ENCODE measurements at places on chromosomes 11 and 22.

DNA sequence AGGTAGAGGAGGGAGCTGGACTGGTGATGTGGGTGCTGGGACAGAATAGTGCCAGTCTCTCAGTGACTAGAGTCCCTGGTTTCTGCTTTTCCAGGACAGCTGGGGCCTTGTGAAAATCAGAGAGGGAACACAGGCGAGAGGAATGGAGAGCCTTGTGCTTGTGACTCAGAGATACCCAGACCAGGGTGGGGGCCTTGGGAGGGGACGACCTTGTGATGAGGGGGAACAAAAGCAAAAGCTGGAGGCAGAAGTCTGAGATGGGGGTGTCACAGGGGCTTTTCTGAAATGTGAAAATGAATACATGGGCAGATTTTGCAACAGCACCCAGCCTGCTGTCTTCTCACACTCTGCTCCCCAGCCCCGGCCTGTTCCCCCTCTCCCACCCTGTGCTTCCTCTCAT lies 3.4 kb upstream of the NR1H3 start:
- DNase-seq = no peak

DNA sequence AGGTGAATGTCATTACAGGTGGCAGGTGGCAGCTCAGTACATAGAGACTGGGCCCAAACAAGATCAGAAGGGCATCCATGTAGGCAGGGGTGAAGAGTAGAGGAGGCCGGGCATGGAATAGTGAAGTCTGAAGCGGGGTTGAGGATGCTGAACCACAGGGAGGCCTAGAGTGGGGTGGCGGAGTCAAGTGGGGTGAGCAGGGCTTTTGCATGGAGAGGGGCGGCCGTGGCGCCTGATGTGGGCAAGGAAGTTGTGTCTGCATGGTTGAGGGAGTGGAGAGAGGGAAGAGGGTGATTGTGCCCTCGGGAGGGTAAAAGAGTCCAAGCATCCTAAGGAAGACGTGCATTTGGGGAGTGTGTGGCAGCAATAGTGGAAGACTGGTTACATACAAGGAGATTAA lies 14.4 kb downstream of the DDB2 start:
- no peak for DNase-seq

- no peak for DNase-seq
These were observed 32.3 kb upstream of the CAT start for GRCh38 chr11:34406413-34406812.

- DNase-seq = peak; percentile 65
These were observed 6.5 kb upstream of the SPON1 start for GRCh38 chr11:13955971-13956421.

DNA sequence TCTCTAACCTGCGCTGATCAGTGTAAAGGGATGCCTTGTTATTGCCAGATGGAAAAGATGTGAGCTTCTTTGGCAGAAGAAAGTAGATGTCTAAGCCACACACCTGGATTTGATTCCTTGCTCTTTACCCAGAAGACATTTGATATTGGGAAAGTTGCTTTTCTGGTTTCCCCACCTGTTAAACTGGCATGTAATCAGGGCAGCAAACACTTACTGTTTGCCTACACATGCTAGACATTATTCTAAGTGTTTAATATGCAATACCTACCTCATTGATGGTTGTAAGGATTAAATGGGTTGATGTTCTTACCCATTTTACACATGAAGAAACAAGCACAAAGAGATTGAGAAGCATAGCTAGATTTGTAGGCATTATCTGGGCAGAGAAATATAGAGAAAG lies 16.6 kb downstream of the ASRGL1 start:
- DNase-seq = no peak

DNA sequence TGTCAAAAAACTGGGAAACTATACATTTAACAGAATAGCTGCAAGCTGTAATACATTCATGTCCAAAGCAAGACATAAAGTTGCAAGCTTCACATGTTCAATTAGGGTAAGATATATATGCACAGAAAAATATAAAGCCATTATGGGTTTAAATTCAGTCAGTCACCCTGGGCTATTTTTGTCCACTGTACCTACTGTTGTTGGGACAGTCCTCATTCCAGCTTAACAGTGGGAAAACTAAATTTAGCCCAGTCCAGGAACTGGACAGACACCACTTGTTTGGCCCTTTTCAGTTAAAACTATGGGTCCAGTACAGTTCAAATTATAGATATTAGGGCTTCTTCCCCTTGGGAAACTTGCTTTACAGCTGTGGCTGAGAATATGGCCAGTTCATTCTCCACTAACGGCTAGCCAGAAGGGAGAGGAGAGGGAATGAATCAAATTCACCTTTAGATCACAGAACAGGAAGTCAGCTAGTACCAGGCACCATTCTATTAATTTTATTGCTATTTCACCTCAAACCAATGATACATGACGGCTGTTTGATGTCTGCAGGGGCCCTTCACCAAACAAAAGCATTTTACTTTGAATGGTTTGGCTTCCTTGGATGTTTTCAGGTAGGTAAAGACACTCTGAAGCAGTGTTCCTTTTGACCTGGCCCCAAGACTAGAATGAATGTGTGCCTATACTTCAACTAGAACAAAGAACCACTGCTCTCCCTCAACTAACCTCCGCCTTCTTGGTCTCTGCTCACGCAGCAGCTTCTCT lies 22.2 kb downstream of the ZNF280B start:
- no peak for DNase-seq

GRCh38 chr11:86292912-86293616 lies 9.0 kb upstream of the HIKESHI start:
- peak; percentile 36 for DNase-seq

DNA sequence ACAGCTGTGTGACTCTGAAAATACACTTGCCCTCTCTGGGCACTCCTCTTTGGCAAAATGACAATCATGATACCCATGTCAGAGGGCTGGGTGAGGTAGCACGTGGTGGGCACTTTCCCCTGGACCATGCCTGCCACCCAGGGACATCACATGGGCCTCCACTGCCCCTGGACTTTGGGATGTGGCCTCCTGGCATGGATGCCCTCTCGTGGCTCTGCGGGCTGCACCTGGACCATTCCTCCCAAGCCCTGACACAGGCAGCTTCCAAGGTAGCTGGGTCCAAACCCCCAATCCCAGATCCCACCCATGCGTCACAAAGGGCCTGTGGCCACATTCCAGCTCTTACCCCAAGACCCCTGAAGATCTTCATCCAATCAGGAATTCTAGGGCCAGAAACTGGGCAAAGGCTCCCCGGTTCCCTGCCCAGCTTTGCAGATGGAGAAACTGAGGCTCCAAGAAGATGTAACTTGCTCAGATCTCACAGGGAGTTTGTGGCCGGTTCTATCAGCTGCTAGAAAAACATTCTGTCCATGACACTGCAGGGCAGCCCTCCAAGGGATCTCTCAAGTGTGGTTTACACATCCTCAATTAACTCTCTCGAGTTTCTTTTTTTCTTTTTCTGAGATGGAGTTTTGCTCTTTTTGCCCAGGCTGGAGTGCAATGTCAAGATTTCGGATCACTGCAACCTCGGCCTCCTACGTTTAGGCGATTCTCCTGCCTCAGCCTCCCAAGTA lies 35.4 kb upstream of the CYB5R3 start:
- no peak for DNase-seq

- DNase-seq = no peak
These were observed 88.2 kb upstream of the DDI1 start for GRCh38 chr11:103948187-103948763.
